ENCODE measurements at places on chromosomes 2 and 18. TPM values are rescaled to one million over a fixed set of nuclear protein-coding genes. Genes with fewer than 3 reads are reported as not detected.

The FSHR gene
- not detected for polyA plus RNA-seq

The ZNF638 gene
- 182 TPM for polyA plus RNA-seq

The CXCR1 gene
- 0.08 TPM for polyA plus RNA-seq

The SERPINB13 gene
- polyA plus RNA-seq = not detected

The RNF152 gene
- 8.0 TPM for polyA plus RNA-seq

The STEAP3 gene
- 1.5 TPM for polyA plus RNA-seq

The SPP2 gene
- polyA plus RNA-seq = not detected

The FKBP7 gene
- polyA plus RNA-seq = 61.7 TPM

The ZNF512 gene
- polyA plus RNA-seq = 79.6 TPM

The APCDD1 gene
- polyA plus RNA-seq = 142 TPM

DNA sequence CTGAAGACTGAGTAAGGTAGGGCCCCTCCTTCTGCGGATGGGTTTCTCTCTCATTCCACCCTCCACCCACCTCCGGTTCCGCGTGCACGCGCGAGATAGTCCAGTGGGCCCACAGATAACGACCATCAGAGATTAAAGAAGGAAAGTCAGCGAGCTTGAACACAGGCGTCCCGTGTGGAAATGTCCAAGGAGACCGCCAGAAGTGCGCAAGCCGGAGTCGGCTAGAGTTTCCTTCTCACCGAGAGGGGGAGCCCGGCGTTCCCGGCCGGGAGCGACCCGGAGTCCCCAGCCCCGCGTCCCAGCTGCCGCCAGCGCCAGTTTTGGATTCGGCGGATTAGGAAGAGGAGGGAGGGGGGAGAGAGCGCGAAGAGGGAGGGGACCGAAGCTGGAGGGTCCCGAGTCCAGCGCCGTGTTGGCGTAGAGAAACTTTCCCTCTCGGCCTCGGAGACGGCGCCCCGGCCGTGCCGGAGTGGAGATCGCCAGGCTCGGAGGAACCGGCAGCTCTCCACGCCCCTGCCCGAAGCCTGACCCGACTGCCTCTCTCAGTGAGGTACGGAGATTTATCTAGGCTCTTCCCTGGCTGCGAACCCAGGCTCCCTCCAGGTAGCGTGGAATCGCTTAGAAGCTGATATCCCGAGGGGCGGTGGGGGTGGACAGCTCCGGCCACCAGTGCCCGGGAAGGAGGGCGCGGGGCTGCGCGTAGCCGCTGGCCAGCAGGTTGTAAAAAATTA lies at the start of gene GULP1:
Gene GULP1 (plus strand): TSS at position 258 of the 731 bp plus-strand sequence. CDS start 185,829 bp downstream, outside the sequence.
- DNase-seq = peak; percentile 74

- no peak for DNase-seq
These were observed 254.8 kb downstream of the TTC32 start for GRCh38 chr2:19646987-19647386.

DNA sequence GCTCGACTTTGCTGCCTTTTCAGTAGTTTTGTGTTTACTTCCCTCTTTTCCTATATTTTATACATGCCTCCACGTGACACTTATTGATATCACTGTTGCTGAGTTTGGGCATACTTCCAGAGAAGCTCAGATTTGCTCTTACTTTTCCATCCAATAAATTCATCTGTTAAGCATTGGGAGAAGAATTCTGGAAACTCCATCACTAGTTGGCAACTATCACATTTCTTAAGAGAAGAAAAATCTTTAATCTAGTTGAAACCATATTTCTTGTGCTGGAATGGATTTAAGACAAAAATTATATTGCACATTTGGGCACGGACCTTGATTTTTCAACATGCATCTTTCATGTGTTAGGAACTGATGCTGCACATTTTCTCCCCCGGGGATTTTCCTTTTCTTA lies 52.6 kb upstream of the CPO start:
- no peak for DNase-seq

- DNase-seq = no peak
These were observed 670.6 kb downstream of the BCL11A start for GRCh38 chr2:59882822-59883221.

DNA sequence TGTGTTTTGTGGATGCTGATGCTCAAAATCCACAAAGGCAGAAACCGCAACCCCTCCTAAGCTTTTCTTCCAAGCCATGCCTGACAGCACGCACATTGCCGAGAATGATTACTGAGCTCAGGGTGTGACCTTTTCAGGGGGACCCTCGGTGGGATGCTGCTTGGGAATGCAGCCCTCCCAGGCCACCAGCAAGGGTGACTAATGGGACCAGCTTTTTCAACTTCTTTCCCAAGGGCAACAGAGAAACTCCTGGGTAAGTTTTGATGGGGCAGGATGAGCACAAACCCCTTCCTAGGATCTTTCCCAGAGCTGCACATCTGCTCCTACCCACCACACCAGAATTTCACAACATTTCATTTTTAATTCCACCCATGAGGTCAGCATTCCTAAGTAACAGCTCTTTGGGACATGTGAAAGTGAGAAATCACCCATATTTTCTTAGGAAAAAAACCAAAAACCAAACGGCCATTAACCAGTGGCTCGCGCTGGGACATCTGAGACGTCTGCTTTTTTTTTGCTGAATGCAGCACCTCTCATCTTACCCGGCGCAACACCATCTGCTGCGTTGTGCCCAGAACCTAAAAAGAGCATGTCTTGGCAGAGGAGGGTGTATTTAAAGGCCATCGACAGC lies 119.0 kb downstream of the ARL4C start:
- no peak for DNase-seq

DNA sequence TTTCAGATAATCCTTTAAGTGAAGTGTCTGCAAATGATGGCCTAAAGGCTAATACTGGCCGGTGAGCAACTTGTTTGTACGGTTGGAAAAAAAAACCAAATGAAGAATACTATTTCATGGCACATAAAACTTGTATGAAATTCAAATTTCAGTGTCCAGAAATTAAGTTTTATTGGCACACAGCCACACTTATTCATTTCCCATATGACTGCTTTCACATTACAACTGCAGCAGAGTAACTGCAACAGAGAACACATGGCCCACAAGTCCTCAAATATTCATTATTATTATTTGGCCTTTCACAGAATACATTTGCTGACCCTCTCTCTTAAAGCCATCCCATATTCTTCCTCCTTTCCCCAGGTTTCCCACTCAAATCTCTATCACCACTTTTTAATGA lies 1268.6 kb downstream of the LRP1B start:
- DNase-seq = no peak

DNA sequence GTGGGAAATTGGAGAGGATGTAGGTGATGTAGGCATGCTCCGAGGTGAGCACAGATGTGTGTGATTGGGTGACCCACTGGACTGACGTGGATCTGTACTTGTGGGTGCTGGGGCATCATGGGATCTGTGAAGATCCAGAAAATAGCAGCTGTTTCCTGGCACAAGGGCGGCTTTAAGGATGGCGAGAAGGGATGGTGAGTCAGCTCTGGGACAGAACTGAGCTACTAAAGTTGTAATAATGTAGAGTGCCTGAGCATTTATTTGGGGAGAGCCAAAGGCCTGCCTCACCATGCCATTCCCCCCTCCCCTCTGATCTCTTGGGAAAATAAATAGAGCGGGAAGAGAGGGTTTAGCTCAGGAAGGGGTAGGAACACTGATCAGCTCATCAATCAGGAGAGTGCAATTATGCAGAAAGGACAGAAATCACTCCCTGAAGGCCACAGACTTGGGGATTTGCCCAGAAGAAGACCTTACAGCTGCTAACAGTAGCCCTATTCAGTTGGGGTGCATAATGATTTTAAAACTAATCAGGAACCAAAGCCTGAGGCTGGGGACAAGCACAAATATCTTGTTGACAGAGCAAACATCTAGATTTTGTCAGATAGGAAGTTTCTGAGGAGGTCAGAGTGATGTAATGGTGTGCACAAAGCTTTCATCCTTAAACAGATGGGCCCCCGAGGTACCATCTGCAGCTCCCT lies 30.3 kb downstream of the TANC1 start:
- no peak for DNase-seq

GRCh38 chr18:76985156-76985950 lies 147.2 kb downstream of the MBP start:
- DNase-seq = no peak

DNA sequence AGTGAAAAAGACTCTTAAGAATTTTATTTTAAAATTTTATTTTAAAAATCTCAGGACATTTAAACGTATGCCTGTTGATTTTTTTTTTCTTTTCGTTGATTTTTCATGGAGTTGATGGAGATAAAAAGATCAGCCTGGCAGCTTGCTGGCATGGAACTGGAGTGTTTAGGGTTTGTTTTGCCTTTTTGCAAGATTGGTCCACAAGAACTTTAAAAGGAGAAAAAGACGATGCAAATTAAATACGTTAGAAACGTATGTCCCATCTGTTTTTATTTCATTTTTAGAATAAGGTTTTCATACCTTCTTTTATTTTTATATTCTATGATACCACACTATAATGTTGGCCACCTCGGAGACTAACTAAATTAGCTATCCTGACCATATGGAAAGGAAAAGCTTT lies 254.9 kb downstream of the ARHGAP15 start:
- no peak for DNase-seq

DNA sequence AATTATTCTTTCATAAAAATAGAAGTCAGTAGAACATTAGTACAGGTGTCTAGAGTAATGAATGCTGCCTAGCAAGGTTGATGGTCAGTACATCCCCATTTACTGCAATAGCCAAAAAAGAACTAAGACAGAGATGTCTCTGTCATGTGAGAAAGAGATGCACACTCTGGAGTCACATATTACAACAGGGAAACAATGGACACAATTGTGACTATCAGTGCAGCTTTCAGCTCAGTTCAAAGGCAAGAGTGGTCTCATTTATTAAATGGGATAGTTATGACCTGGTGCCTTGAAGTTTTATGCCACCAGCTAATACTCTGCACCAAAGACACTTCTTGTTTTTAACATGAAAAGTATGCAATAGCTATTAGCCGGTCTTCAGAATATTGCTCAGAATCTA lies 194.9 kb upstream of the CHAC2 start:
- DNase-seq = no peak

DNA sequence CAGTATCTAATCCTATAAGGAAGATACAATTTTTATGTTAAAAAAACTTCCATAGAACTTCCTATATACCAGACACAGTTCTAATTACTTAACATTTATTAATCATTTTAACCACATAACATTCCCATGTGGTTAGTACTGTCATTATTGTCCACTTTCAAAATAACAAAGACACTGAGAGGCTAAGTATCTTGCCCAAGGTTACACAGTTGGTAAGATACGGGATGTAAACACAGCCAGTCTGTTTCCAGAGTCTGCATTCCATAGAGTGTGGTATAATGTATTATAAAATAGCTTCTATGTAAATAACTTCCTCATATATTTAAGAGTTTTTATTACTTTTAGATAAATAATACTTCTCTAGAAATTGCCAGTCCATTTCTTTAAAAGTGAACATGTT lies 383.3 kb upstream of the ETAA1 start:
- no peak for DNase-seq

GRCh38 chr2:169285531-169286235 lies 76.7 kb downstream of the LRP2 start:
- DNase-seq = no peak

DNA sequence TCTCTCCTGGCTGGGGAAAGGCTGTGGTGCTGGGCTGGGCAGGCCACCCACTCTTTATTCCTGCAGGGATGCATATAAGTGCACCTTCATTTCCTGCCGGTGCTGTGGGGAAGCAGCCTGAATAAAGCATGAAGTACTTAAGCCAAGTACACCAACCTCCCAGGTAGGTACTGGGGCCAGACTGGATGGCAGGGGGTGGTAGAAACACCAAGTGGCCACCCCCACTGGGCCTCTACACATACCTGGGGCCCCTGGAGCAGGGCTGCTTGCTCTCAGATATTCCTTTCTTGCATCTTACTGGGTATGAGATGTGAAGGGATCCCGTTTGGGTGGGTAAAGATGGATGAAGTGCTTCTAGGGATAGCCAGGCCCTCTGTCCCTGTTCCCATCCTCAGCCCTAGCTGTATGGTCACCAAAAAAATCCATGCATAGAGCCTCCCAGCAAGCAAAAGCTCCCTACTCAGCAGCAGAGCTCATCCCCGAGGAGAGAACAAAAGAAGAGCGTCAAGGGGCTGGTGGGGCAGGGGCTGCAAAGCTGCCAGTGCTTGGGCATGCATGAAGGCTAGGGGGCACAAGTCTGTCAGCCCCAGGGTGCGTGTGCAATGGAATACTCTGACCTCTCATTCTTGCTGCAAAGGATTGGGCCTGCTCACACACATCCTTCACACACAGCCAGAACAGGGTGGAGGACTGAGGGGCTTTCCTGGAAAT lies 22.0 kb downstream of the CCT7 start:
- DNase-seq = no peak

- DNase-seq = no peak
These were observed 396.8 kb upstream of the ID2 start for GRCh38 chr2:8285081-8285480.

DNA sequence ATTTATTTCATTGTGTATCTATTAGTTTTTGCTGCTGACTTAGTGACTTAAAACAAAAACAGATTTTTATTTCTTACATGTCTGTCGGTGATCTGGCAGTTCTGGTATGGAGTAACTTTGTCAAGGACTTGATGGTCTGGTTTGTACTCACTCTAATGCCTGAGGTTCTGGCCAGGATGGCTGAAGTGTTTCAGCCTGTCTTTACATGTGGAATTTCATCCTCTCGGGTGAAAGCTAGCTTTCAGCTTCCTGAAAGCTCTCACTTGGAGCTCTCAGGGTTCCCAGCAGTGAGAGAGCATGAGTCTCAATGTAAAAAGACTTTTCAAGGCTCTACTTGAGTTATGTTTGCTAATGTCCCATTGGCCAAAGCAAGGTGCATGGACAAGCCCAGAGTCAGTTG lies 216.4 kb downstream of the NR4A2 start:
- DNase-seq = no peak

DNA sequence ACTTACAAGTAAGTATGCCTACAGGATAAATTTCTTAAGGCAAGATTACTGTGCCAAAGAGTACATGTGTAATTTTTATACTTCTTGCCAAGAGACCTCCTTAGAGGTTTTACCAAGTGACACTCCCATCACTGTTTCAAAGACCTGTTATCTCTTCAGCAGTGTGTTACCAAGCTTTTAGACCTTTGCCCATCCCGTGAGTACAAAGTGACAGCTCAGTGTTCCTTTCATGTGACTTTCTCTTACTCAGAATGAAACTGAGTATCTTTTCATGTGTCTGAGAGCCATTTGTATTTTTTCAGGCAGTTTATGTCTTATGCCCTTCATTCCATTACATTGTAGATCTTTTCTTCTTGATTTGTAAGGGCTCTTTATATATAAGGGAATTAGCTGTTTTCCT lies 287.5 kb upstream of the SALL3 start:
- DNase-seq = no peak

DNA sequence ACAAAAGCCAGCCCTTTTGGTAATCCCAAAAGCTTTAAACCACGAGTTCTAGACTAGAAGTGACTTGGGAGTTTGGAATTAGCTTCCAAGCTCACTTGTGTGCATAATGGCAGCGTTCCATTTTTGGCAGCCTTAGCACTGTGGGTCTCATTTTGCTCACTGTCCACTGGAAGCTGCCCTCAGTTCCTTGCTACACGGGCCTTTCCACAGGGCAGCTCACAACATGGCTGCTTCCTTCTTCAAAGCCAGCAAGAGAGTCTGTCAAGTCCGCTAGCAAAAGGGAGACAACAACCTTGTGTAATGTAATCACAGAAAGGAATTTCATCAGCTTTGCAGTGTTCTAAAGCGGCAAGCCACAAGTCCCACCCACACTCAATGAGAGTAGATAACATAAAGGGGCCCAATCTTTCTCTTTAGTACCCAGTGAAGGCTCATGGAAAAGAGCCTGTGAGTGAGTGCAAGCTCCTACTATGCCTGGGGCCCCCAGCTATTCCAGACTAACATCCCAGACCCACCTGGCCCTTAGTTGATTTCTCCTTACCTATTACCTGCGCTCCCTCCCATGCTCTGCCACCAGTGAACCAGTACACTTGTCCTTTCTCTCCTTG lies 239.7 kb upstream of the FBXO11 start:
- no peak for DNase-seq

Measured in right renal pelvis (tissue), 4 donors.